Stimulated activated CD4-positive, alpha-beta T cell treated with anti-CD3 and anti-CD28 coated beads, Interleukin-4, amount 100 ng/mL, for 48 hours (primary cell): ENCODE measurements at places on chromosomes 16 and 17.
A peak's percentile ranks its signal among the peaks of the same experiment; 100 is the strongest.

DNA sequence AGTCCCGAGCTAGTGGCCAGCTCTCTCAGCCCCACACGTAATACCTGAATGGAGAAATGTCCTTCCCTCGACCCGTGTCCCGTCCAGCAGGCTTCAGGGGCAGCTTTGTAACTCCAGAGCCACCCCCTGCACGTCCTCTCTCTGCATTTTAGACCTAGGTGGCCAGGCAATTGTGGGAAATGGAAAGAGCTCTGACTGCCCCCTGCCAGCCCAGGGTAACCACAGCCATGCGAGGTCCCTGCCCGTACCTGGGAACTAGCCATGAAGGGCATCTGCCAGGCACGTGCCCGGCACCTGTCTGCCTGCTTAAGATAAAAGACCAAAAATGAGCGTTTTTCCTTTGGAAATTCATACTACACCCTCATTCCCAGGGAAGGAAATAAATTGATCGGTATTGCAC is 9.2 kb downstream of the MAPK8IP3 start:
- no peak for DNase-seq

- no peak for DNase-seq
Observed at GRCh38 chr17:65013613-65014391, 42.7 kb downstream of the GNA13 start.

DNA sequence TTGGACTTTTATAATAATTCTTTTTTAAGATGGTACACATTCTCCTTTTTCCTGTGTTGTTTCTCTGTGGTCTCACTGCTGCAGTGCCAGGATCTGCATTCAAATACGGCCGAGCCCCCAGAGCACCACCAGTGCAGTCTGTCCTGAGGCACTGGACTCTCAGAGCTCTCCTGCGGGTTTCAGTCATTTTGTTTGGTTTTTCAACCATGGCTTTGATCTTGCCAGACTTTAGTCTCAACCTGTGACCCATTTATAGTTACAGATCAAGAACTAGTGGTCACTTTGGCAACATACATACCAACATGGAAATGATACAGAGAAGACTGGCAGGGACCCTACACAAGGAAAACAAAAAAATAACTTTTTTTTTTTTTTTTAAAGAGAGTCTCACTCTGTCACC is 177.4 kb downstream of the LGALS9B start:
- no peak for DNase-seq

DNA sequence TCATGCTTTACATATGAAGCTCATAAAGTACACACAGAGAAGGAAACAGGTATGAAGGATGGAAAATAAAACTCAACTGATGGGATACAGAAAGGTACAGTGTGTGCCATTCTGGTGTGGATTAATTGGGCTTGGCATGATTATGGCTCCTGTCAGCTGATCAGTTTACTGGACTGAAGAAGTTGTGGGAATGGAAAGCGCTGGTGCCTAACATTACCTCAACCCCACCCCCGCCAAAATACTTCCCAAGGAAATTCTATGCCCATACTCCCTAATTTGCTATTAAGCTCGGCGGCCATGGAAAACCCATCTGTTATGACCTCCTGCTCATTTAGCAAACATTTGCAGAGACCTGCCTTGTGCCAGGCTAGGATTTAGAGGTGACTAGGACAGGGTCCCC is 16.6 kb upstream of the PMFBP1 start:
- DNase-seq: no peak

- peak; percentile 77 for DNase-seq
Observed at GRCh38 chr17:14302431-14303099, 1.7 kb downstream of the HS3ST3B1 start.

GRCh38 chr17:57810721-57811637 is 38.9 kb downstream of the MRPS23 start:
- DNase-seq: no peak

- DNase-seq: no peak
Observed at GRCh38 chr17:77150196-77150595, 9.4 kb downstream of the SEC14L1 start.

- no peak for DNase-seq
Observed at GRCh38 chr17:57046749-57047148, 38.3 kb upstream of the AKAP1 start.

DNA sequence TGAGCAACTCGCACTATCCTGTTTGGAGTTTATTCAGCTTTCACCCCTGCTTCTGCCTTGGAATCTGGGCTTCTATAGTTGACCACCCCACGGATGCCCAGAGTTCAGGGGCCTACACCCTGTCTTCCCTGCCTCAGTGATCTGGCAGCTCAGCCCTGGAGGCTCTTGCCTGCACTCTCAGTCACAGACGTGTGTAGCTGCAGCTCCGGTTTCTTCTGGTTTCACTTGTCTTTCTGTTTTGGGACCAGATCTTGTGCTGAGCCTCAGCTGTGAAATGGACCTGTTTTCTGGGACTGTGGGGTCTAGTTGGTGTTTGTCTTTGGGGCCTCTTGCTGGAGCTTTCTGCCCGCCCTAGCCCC is 5.8 kb downstream of the GPT2 start:
- DNase-seq: no peak

DNA sequence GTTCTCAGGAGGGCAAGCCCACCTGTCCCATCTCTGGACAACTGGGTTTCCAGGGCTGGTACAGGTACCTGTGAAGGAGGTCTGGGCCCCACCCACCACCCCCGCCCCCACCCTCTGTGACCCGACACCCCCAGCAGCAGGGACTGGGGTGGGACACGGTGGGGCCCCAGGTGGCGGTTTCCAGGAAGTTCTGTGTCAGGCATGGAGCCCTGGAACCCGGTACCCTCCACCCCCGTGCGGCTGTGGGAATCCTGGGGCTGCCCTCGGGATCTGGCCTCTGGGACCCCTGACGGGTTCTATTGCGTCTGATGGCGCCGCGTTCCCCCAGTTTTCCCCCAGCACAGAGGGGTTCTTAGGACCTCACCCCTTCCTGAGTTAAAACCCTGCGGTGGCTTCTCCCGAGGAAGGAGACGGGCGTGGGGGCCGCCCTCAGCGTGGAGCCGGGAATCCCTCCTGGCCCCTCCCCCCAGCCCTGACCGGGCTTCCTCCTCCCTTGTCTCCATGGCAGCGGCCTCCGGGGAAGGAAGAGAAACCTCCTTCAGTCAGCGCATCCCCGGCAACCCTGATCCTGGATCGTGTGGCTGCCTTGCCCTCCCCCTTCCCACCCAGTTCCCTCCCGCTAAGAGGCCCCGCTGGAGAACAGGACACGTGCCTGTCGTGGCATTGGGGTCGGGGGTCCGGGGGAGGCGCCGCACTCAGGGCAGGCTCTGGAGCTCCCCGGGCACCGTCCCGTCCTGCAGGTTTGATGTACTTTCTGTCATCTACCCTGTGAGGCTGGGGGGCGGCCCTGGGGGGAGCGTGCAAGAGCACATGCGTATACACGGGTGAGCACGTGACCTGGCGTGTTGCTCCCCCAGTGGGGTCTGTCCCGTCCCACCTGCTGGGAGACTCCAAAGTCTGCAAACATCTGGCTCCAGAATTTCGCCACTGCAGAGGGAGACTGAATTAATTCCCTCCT is 30.3 kb downstream of the CACNA1H start:
- no peak for DNase-seq

DNA sequence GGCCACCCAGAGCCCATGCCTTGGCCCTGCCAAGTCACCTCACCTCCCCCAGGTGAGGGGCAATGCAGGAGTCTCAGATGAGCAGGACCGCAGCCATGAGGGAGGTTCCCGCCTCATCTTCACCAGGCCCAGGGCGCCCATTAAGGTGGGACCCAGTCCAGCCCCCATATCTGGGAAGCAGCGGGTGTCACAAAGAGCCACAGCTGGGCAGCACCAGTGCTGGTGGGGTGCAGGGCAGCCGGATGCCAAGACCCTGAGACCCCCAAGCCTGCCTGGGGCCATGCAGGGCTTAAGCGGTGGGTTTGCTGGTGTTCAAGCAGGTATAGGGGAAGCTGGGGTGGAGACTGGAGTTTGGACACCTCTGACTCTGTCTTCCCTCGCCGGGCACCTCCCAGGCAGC is 237.8 kb upstream of the GSE1 start:
- DNase-seq: no peak

GRCh38 chr16:22402191-22402590 is 27.8 kb upstream of the CDR2 start:
- DNase-seq: no peak

- no peak for DNase-seq
Observed at GRCh38 chr16:27048316-27048715, 18.4 kb upstream of the C16orf82 start.

DNA sequence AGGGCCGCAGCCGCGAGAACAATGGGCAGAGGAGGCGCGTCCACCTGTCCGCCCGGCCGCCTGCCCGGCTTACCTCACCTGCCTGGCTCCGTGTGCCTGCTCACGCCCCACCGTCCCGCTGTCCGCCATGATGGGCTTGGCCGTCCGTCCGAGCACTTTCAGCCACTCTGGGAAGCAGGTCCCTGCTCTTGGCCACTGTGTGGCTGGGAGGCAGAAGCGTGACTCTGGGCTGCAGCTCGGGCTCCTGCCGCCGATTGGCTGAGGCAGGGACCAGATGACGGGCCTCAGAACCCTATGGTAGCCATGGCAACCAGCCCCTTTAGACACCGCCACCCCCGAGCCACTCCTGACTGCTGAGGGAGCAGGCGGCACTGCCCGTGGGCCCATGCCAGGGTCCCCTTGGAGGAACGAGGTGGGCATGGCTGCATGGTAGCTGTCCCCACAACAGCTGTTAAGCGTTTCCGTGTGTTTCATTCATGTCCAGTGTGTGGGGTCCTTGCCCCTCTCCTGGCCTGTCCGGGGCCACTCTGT is 8.9 kb upstream of the AXIN1 start:
- no peak for DNase-seq

GRCh38 chr16:56886296-56886695 is 21.3 kb downstream of the SLC12A3 start:
- no peak for DNase-seq

GRCh38 chr17:34375426-34375997 is 12.5 kb upstream of the CCL1 start:
- DNase-seq: no peak

DNA sequence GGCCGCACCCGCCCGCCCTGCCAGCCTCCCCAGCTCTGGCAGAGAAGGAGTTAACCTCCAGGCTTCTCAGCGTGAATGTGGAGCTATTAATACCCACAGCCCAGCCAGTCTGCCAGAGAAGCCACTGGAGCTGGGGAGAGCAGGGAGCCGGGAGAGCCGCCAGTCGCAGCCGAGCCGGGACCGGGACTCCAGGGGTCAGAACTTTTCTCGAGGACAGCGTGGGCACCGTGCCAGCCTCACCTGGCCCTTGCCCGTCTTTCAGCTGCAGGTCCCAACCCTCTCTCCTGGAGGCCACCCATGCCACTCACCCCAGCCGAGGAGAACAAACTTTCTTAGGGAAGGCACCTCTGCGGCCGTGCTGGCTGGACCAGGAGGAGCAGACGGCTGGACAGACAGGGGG is 33.8 kb upstream of the SBK1 start:
- no peak for DNase-seq

- peak; percentile 58 for DNase-seq
Observed at GRCh38 chr17:42337442-42337841, 49.1 kb downstream of the STAT5A start.

- no peak for DNase-seq
Observed at GRCh38 chr17:6577686-6578263, 21.4 kb upstream of the PITPNM3 start.

GRCh38 chr17:68853439-68853838 is 101.8 kb downstream of the ABCA8 start:
- DNase-seq: no peak

GRCh38 chr16:87125206-87126155 is 191.7 kb downstream of the C16orf95 start:
- DNase-seq: no peak

DNA sequence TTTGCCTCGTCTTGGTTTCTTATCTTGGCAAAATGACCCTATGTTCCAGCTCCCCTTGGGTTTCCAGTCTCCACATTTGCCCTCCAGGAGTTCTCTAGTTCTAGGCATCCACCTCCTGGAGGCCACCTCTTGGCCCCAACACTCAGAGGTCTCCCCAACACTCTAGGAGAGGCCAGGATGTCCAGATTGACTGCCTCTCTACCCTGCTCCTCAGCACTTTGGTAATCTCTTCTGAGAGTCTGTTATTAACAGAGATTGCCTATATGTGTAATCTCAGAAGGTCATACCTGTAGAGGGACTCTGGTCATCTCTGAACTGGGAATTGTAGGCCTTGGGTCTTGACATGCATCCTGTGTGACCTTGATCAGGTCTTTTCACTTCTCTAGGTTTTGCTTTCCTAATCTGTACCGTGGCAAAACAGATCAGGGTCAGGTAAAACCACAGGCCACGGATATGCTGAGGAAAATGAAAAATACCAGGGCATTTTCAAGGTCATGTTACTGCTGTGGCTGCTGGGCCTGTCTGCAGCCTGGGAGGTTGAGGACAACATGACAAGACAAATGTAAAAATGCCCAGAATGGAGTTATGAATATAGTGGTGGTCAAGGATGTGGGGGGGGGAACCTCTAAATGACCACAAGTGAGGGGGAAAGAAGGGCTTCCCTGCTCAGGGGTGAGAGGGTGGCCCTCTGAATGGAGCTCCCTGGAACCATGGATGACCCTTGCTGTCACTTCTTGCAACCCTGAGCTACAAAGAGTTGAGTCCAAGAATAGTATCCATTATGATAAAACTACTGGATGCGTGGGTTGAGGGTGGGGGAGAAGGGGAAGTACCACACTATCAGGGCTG is 5.0 kb upstream of the CCL4L2 start:
- DNase-seq: no peak

DNA sequence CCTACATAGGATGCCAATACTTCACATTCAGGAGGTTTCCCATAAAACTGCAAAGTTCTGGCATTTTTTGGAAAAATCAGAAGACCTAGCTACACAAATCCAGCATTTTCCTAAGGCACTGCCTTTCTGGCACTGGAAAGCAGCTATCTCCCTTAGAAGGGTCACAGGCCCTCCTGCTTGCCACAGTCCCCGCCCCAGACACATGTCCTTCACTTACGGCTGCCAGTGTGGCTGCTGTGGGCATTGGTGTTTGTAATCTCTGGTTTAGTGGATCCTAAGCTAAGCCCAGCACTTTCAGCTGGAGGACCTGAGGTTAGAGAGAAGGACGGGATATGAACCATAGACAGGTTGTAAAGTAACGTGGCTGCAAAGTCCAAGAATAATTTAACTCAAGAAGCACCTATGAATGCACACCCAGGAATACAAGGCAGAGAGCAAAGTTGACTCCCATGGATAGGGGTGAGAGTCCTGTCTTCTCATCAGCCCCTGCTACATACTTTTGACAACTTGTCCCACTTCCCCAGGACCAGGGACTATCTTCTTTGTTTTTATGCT is 100.0 kb downstream of the XYLT1 start:
- DNase-seq: no peak

- peak; percentile 38 for DNase-seq
Observed at GRCh38 chr17:7886227-7887037, 2.2 kb upstream of the CHD3 start.

- no peak for DNase-seq
Observed at GRCh38 chr17:37546302-37546701, 56.6 kb downstream of the DUSP14 start.
